Progenitor cell of endocrine pancreas (in vitro differentiated cells): ENCODE measurements at places on chromosomes 4 and X.

DNA sequence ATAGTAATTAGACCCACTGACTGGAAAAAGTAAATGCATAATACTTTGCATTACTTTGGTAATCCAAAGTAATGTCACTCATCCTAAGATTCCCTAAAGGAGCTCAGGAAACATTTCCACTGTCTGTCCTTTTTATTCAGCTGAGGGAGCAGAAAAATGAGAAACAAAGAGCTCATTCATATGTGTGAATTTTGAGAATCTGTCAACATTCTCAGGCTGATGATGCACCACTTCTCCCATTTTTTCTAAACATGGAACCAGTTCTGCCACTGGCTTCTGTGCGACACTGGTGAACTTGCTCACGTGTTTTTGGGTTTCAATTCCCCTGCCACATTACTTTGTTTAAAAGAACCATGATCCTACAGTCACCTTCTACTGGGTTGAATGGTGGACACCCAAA is 28.4 kb upstream of the ADH7 start:
- no peak for DNase-seq

- no peak for DNase-seq
Measured at GRCh38 chrX:72051589-72051988, 80.1 kb downstream of the RTL5 start.

- DNase-seq, result no peak
Measured at GRCh38 chr4:57077550-57078343, 32.4 kb downstream of the IGFBP7 start.

- no peak for DNase-seq
Measured at GRCh38 chr4:186900984-186901383, 177.3 kb upstream of the FAT1 start.

GRCh38 chr4:83062739-83063138 is 27.8 kb downstream of the COPS4 start:
- DNase-seq, result no peak

DNA sequence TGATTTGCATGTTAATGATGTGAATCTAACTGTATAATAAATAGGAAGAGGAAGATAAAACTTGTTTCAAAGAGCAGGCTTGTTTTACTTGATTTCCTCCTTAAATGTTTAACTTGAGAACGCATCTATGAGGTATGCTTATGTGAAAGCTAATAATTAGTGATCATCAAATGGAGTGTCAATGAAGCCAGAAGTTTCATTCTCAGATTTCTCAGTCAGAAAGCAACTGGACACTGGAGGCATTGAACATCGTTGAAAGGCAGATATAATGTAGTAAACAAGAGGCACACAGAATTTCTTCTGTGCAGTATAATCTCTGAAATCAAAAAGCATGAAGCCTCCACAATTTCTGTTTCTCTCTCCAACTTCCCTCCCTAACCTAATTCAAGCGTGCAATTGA is 672.9 kb downstream of the ADGRL3 start:
- no peak for DNase-seq

DNA sequence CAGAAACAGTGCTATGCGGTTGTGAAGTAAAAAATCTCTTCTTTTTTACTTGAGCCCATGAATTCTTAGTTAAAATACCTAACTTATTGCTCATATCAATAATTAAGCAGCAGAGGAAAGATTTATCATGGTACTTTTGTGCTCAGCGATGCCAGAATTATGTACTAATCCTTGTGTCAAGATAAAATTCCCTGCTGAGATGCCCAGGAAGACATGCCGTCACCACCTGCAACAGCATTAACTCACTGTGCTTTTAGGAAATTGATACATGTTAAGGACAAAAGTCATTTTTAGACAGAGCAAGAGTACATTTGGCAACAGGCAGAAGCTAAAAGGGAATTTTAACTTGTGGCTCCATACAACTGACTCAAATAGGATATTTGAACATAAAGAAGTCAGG is 138.9 kb downstream of the NPNT start:
- no peak for DNase-seq
